Mucosa of descending colon (tissue), 3 donors: ENCODE measurements at places on chromosomes 12 and 14. TPM values are rescaled to one million over a fixed set of nuclear protein-coding genes. Genes with fewer than 3 reads are reported as not detected.

GRCh38 chr12:120119271-120119973, 2.9 kb upstream of the RAB35 start:
- no peak for DNase-seq

DNA sequence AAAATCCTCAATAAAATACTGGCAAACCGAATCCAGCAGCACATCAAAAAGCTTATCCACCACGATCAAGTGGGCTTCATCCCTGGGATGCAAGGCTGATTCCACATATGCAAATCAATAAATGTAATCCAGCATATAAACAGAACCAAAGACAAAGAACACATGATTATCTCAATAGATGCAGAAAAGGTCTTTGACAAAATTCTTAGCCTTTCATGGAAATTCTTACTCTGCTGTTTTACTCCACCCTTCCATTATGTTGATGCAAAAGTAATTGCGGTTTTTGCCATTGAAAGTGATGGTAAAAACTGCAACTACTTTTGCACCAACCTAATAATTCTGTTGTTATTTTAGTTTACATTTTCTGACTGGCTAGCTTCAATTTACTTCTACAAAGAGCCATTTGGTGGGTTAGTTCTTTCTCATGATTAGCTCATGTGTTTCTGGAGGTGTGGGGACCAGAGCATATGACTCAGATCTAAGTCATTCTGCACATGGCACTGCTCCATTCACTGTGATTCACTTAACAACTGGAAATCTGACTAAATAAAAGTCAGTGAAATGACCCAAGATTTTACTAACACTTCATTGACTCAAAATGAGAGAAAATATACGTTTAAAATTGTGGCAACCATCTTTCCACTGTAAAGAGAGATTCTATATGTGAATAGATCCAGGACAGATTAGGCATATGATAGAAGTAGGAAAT, 99.9 kb downstream of the TMTC3 start:
- DNase-seq, result no peak

DNA sequence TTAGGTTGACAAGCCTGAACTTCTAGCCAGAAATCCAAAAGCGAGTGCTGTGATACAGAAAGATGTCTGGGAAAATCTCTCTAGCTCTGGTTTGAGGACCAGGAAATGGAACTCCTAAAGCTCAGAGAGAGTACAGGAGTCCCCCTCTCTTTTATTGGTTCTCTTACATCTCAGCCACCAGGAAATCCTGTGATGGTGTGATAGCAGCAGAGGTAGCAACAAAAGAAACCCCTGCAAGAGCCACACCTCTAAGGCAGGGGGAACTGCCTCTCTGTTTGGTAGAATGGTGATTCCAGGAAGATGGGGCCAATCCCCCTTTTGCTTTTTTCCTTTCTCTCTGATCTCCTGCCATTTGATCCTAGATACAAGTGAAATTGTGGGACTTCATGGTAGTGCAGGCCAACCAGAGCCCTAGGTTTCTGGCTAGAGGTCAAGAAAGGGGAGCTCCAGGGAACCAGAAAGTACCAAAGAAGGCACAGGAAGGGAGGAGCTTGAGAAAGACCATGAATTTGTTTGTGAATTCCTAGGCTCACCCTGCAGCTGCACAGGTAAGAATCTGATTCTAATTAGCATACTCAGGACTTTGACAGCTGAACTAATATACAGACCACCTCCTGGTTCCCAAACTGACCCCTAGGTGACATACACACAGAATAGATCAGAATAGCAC, 88.5 kb downstream of the PAPLN start:
- no peak for DNase-seq

GRCh38 chr14:48726080-48726642, 860.0 kb downstream of the RPS29 start:
- no peak for DNase-seq

GRCh38 chr12:67578976-67579661, 69.4 kb upstream of the DYRK2 start:
- DNase-seq, result no peak

DNA sequence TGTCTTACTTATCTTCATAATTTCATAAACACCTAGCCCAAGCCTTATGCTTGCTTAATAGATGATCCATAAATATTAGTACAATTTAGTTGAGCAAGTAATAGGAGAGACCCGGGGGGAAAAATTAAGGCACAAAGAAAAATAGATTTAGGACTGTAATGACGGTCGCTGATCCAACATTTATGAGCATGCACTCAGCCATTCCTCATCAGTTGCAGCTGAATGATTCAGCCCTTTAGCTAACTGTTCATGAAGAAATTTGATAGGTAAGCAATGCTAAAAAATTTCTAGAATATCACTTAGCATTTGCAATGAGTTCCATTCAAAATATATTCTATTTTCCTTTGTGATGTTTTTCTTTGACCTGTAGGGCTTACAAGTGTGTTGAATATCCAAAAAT, 163.2 kb downstream of the PTPRO start:
- no peak for DNase-seq

DNA sequence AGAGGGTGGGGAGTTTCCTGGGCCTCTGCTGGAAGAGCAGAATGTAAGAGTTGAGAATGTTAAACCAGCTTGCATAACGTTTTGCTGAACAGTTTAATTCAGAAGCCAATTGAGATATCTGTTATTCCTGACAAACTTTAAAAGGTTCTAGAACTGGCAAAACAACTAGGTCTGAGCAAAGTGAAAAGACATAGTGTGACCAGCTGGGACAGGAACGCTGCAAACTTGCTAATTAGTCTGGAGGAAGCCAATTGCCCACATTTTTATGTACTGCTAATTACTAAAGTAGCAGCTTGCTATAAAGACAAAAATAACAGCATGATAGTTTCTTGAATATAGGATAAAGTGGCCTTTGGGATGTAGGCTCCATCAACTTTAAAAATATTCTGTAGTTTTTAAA, 704.9 kb downstream of the NRXN3 start:
- DNase-seq, result no peak

- DNase-seq, result peak; percentile 89
Measured at GRCh38 chr12:48956279-48957140, 777 bp downstream of the ARF3 start.

DNA sequence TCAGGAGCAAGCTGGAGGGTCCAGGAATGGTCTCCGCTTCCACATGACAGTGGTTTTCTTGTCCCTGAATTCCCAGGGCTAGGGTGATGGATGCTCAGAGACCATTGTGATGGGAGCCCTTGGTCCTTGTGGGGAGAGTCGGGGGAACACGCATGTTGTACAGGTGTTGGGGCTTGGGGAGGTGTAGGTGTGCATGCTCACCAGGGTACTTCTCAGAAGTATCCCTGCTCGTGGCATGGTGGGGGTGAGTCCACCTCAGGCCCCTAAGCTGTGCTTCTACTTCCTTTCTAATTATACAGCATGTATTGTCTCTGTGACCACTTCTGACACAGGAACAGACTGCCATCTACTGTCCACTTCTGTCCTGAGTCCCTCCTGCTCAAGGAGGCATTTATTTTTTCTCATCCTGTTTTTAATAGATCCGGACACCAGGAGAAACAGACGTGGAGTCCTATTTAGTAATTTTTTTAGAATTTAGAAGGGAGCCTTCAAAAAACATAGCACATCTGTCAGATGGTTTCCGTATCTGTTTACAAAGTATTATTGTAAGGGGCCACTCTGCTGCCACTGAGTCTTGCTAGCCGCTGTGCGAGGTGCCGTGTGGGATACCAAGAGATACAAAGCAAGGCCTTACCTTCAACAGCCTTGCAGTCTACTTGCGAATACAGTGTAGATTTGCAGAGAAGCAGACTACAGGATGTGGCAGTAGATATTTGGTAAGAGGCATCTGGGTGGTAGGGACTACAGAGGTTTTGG, 10.5 kb downstream of the NTF3 start:
- DNase-seq, result no peak

GRCh38 chr14:36659010-36659821, 2.4 kb upstream of the PAX9 start:
- DNase-seq, result no peak

DNA sequence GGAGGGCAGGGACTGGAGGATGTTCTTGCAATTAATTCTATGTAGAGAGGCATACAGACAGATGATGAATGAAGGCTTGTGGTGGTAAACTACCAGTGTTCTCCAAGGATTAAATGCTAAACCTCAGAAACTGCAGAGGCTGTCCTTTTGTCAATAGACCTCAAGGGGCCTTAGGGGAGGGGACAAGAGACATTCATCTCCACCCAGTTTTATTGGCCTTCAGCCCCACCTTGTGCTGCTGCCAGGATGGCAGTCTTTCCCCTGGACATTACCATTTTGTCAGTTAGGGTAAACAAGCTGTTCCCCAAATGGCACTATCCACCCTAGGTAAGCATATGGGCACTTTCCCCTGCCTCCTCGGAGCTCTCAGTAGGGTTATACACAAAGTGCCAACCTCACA, 4.9 kb upstream of the SMAGP start:
- peak; percentile 72 for DNase-seq

GRCh38 chr12:111271674-111272418, 97.0 kb downstream of the PHETA1 start:
- DNase-seq, result no peak

DNA sequence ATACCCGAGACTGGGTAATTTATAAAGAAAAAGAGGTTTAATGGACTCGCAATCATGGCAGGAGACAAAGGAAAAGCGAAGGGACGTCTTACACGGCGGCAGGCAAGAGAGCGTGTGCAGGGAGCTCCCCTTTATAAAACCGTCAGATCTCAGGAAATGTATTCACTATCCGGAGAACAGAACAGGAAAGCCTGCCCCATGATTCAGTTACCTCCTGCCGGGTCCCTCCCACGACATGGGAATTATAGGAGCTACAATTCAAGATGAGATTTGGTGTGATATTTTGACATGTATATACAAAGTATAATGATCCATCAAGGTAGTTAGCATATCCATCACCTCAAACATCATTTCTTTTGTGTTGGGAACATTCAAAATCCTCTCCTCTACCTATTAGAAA, 2.3 kb upstream of the CDCA4 start:
- DNase-seq, result no peak

- no peak for DNase-seq
Measured at GRCh38 chr14:40347675-40348074, 915.4 kb upstream of the FBXO33 start.

GRCh38 chr12:96187956-96188355, 6.2 kb upstream of the ELK3 start:
- no peak for DNase-seq

- DNase-seq, result no peak
Measured at GRCh38 chr14:76329154-76329928, 46.6 kb upstream of the ESRRB start.

GRCh38 chr12:66960704-66961690, 282.1 kb upstream of the GRIP1 start:
- no peak for DNase-seq

GRCh38 chr12:129211862-129212630, 358.8 kb downstream of the GLT1D1 start:
- no peak for DNase-seq

GRCh38 chr14:94388384-94389103, at the start of gene SERPINA1:
Gene SERPINA1 (minus strand): TSS chr14:94388602. CDS start chr14:94383237, 5,365 bp downstream.
- DNase-seq, result no peak

DNA sequence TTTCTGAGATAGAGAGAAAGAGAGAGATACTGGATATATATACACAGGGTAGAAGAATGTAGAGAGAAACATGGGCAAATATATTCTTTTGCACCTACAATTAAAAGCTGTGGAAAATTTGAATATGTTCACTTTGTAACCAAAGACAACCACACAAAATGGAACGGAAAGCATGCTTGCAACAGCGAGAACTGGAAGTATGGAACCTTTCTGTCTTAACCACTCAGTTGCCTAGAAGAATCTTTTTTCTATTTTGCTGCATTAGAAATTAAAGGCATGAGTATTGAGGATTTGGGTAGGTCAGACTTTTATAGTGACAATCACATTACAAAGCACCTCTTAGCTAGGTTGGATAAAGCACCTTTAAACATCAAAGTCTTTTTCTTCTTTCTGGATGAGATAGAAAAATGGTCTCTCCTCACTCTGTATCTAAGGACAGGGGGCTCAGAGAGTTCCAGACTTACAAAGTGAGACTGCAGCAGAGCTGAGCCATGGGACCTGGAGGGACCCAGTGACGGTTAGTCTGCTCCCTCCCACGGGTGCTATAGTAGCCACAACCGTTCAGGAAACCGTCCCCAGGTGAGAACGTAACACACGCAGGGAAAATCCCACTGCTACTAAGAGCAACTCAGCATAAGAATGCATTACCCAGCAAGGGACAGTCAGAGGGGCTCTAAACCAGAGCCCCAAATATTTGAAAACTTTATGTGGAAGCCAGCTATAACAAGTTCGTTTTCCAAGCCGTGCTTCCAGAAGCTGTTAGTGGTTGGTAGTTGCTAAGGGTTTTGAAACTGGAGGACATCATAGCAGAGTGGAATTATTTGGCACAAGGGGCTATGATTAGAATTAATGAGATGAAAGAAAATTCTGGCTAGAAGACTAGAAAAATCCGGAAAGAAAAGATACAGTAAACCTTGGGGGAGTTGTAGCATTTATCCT, 97.1 kb downstream of the DAD1 start:
- DNase-seq, result no peak

- no peak for DNase-seq
Measured at GRCh38 chr12:32891526-32891925, 5.1 kb downstream of the PKP2 start.

DNA sequence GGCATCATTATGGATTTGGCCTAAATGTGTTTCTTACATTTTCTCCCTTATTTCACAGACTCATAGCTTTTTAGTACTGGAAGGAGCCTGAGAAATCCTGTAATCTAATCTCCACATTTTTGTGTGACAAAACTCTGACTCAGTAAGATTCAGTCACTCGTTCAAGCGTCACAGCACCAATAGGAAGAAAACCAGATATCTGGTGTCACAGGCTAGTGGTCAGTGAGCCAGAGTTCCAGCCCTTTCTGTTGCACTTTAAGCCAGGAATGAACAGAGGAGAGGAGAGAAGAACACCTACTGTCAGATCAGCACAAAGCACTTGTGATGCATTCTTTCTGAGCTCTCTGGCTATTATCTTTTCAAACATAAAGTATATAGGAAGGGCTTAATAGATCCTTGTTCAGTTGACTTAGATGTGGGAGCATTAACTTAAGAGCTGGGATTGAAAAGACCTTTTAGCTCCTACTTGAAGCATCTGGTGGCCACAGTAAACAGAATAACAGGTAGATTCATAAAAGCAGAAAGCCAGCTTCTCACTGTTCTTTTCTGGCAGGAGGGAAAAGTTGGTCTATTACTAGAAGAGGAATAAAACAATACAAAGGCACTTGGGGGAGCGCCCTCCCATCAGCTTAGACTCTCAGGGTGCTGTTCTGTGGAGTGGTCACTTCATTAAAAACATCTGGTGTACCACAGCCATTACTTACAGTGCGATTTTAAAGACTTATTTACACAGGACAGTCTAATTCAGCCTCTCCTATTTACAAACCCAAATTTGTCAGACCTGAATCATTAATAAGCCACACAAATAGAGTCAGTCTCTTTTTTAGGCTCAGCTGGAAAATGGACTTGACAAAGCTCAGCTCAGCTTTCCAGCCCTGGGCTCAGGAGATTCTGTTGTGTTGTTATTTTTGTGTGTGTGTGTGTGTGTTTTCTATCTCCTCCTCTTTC, 12.2 kb upstream of the NID2 start:
- no peak for DNase-seq

GRCh38 chr12:104805186-104805585, 152.9 kb downstream of the SLC41A2 start:
- no peak for DNase-seq

The PRPH gene
- total RNA-seq, result 8.6 TPM

The TMPRSS12 gene
- total RNA-seq, result not detected

The APOLD1 gene
- 12.9 TPM for total RNA-seq

The RFX4 gene
- total RNA-seq, result not detected

The SLC24A4 gene
- total RNA-seq, result 0.27 TPM

The CCDC196 gene
- 0.98 TPM for total RNA-seq

The EIF2S3B gene
- 0.46 TPM for total RNA-seq

The NRXN3 gene
- total RNA-seq, result 27.3 TPM

The HOMEZ gene
- total RNA-seq, result 15.3 TPM

The NOS1 gene
- 0.29 TPM for total RNA-seq

The OTX2 gene
- total RNA-seq, result not detected

The EXOC3L4 gene
- total RNA-seq, result 29.1 TPM

The TAS2R31 gene
- total RNA-seq, result 3.5 TPM

The ANO6 gene
- total RNA-seq, result 7.8 TPM
